A375 (cell line): ENCODE measurements at places on chromosomes 1 and 21. TPM values are rescaled to one million over a fixed set of nuclear protein-coding genes. Genes with fewer than 3 reads are reported as not detected.

Gene RIMS3
- 0.11 and 0.45 TPM in 2 replicates for total RNA-seq

Gene AKR7A3
- total RNA-seq = 0.57 and 1.2 TPM in 2 replicates

Gene RNF223
- total RNA-seq = 0.56 TPM in 1 of 2 replicates, not detected in the other

Gene FAM151A
- not detected in 2 replicates for total RNA-seq

Gene SLC16A4
- total RNA-seq = 16.1 and 16.8 TPM in 2 replicates
